ENCODE measurements at places on chromosomes 11 and 22. TPM values are rescaled to one million over a fixed set of nuclear protein-coding genes. Genes with fewer than 3 reads are reported as not detected.

Gene VSIG10L2
- not detected for total RNA-seq

GRCh38 chr11:1763336-1763795 lies 361 bp downstream of the CTSD start:
- peaks cover 16% of the 10 kb centered on the region for H3K4me1 ChIP-seq
- no peaks in the 10 kb centered on the region for H3K27me3 ChIP-seq
- no peaks in the 10 kb centered on the region for H3K36me3 ChIP-seq
- peak overlapping the region; percentile 31 for H3K27ac ChIP-seq
- H3K4me3 ChIP-seq, result peak overlapping the region; percentile 91

DNA sequence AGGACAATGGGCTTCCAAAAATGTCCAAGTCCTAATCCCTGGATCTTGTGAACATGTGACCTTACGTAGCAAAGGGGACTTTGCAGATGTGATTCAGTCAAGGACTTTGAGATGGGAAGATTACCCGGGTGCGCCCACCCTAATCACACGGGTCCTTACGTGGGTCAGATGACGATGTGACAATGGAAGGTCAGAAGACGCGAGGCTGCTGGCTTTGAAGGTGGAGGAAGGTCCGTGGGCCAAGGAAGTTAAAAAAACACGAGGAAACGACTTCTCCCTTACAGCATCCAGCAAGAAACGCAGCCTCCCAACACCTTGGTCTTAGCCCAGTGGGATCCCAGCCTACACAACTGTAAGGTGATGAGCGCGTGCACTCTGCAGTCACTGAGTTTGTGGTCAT lies 860.1 kb downstream of the TBC1D22A start:
- no peak overlapping the region for H3K27ac ChIP-seq
- H3K4me3 ChIP-seq, result no peak overlapping the region
- H3K36me3 ChIP-seq, result no peaks in the 10 kb centered on the region
- H3K27me3 ChIP-seq, result peaks cover 16% of the 10 kb centered on the region
- no peaks in the 10 kb centered on the region for H3K4me1 ChIP-seq

GRCh38 chr11:61281581-61282250 lies 13.4 kb downstream of the VWCE start:
- no peaks in the 10 kb centered on the region for H3K27me3 ChIP-seq
- peak; percentile 10 for DNase-seq
- no peak overlapping the region for H3K4me3 ChIP-seq
- H3K4me1 ChIP-seq, result no peaks in the 10 kb centered on the region
- no peaks in the 10 kb centered on the region for H3K36me3 ChIP-seq
- H3K27ac ChIP-seq, result no peak overlapping the region

- H3K4me3 ChIP-seq, result no peak overlapping the region
- no peaks in the 10 kb centered on the region for H3K27me3 ChIP-seq
- DNase-seq, result no peak
- H3K4me1 ChIP-seq, result no peaks in the 10 kb centered on the region
Observed at GRCh38 chr11:28268925-28269324, 160.7 kb downstream of the METTL15 start.

GRCh38 chr11:12800032-12800671 lies 125.9 kb downstream of the TEAD1 start:
- no peaks in the 10 kb centered on the region for H3K27me3 ChIP-seq
- peaks cover 11% of the 10 kb centered on the region for H3K4me1 ChIP-seq
- H3K36me3 ChIP-seq, result peaks cover 2% of the 10 kb centered on the region
- no peak overlapping the region for H3K27ac ChIP-seq

DNA sequence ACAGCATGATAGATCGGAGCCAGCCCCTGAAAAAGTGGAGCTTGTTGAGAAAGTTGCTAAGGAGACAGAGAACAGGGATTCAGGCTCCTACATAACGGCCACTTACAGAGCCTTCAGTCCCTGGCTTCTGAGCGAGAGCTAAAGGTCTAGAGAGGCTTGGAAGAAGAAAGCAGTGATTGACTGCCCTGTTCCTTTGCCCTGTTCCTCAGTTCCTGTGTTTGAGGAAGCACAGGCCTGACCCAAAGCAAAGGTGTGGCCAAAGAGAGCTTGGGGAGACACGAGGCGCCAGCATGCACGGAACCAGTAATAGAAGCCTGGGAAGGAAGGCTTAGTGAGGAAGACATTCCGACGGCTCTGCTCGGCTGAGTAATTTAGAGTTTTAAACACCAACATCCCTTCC lies 74.1 kb upstream of the CSNK2A3 start:
- no peak for DNase-seq
- H3K4me3 ChIP-seq, result no peak overlapping the region
- H3K27me3 ChIP-seq, result no peaks in the 10 kb centered on the region
- peak overlapping the region; percentile 73 for H3K27ac ChIP-seq
- peaks cover 49% of the 10 kb centered on the region for H3K4me1 ChIP-seq
- H3K36me3 ChIP-seq, result no peaks in the 10 kb centered on the region

DNA sequence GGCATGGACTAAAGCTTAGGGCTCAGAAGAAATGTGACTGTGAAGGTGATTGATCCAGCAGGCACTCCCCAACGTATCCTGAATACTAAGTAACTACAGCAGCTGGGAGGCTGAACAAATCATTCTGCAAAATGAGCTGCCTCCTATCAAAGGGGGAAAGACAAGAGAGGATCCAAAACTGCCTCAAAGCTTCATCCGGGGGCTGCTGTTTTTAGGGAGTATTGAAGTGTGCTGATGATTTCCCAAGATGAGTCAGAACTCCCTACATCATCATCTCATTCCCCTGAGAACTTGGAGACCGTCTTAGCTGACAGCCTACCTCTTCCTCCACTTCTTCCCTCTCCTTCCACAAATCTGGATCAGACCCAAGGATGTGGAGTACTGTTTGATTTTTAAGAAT lies 108.4 kb upstream of the GRAMD1B start:
- H3K27me3 ChIP-seq, result no peaks in the 10 kb centered on the region
- H3K4me1 ChIP-seq, result no peaks in the 10 kb centered on the region

- no peaks in the 10 kb centered on the region for H3K27me3 ChIP-seq
- H3K4me3 ChIP-seq, result no peak overlapping the region
Observed at GRCh38 chr22:45336971-45337431, 27.3 kb downstream of the FAM118A start.

Gene HIC2
- total RNA-seq, result 20.8 TPM

Gene MIEF1
- total RNA-seq, result 31.5 TPM

DNA sequence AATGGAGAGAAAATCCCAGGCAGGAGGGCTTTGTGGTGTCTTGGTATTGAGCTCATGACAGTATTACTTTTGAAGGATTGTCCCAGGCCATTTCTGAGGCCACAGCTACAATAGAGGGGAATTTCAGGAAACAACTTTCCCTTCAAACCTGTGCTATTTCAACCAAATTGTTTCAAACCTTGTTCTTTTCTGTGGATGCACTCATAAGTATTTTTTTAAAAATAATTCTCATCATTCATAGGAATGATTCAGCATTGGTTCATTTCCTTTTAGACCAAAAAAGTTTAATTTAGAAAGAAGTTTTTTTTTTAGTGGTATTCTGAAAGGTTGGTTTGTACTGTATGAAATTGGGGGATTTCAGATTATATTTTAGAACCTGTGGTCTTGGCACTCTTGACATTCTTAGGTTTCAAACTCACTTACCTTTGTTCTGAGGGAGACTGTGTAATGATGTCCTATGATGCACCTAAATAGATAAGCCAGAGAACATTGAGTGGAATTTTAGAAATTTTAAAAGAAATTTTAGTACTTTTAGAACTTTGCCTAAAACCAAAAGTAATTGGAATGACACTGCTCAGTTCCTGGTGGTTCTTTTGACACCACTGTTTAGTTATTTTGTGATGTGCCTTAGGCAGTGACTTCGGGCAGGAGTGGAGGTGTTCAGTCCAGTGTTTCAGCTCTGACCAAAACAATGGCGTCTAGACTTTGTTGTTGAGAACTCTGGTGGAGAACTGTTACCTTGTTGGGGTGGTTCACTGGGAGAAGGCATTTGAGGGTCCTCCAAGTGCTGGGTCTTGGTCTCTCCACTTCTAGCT lies 12.2 kb downstream of the TEAD1 start:
- H3K36me3 ChIP-seq, result peaks cover 6% of the 10 kb centered on the region
- DNase-seq, result no peak
- peaks cover 2% of the 10 kb centered on the region for H3K4me1 ChIP-seq
- no peaks in the 10 kb centered on the region for H3K27me3 ChIP-seq
- no peak overlapping the region for H3K27ac ChIP-seq

GRCh38 chr22:31346733-31347250 lies 646 bp upstream of the PATZ1 start:
- H3K4me1 ChIP-seq, result peaks cover 7% of the 10 kb centered on the region
- peak overlapping the region; percentile 86 for H3K27ac ChIP-seq
- DNase-seq, result peak; percentile 68
- H3K4me3 ChIP-seq, result peak overlapping the region; percentile 73
- peaks cover 17% of the 10 kb centered on the region for H3K36me3 ChIP-seq
- H3K27me3 ChIP-seq, result no peaks in the 10 kb centered on the region

GRCh38 chr11:113507341-113507740 lies 32.1 kb upstream of the DRD2 start:
- H3K27me3 ChIP-seq, result no peaks in the 10 kb centered on the region
- H3K4me1 ChIP-seq, result peaks cover 31% of the 10 kb centered on the region
- peak overlapping the region; percentile 98 for H3K27ac ChIP-seq
- no peak for DNase-seq
- H3K36me3 ChIP-seq, result no peaks in the 10 kb centered on the region
- H3K4me3 ChIP-seq, result no peak overlapping the region

DNA sequence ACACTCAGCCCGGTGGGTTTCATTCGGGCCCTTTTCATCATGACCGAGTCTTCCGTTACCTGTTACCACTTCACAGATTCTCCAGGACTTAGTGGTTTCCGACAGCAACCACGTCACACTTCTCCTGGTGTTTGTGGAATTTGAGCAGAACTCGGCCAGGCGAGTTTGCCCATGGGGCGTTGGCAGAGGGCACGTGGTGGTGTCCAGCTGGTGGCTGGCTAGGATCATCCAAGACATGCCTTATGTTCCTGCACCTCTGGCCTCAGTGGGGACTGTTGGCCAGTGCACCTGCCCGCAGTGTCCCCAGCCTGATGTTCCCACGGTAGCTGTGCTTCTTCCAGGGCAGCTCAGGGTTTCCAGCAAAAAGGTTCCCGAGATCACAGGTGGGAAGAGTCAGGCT lies 87.3 kb downstream of the ARHGAP8 start:
- H3K36me3 ChIP-seq, result no peaks in the 10 kb centered on the region
- H3K4me3 ChIP-seq, result no peak overlapping the region
- H3K27me3 ChIP-seq, result no peaks in the 10 kb centered on the region
- H3K27ac ChIP-seq, result peak overlapping the region; percentile 71

DNA sequence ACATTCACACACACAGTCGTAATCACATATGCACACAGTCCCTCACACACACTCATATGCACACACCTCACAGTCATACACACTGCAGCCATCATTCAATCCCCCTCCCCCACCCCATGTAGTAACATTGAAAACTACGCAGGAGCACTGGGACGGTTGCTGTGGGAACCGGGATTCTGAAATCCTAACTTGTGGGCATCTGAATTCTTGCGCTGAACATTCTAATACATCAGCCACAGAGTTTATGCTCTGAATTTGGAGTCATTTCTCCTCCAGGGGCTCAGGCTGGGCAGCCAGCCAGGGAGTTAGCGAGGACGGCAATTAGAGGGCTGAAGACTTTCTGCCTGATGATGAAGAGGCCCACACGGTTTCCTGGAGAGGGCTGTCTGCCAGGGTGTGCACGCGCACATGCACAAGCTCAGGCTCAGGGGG lies 32.7 kb downstream of the CD6 start:
- H3K27ac ChIP-seq, result no peak overlapping the region
- H3K4me1 ChIP-seq, result 0 out of 2 replicates have a peak, but pooled peaks cover 2% of the 10 kb centered on the region
- H3K4me3 ChIP-seq, result no peak overlapping the region
- no peaks in the 10 kb centered on the region for H3K27me3 ChIP-seq
